ENCODE measurements at places on chromosomes 6 and 20.

GRCh38 chr6:22513667-22514066 is 55.7 kb upstream of the HDGFL1 start:
- no peak for DNase-seq

GRCh38 chr6:158713469-158713868 is 63.6 kb downstream of the SYTL3 start:
- no peak for DNase-seq

- DNase-seq, result no peak
Measured at GRCh38 chr6:116208056-116208785, 45.7 kb downstream of the TSPYL4 start.

GRCh38 chr6:108210556-108210955 is 44.7 kb downstream of the NR2E1 start:
- DNase-seq, result peak; percentile 3

Data from fibroblast of pulmonary artery (primary cell).